ENCODE measurements at places on chromosomes 16 and 17.
A peak's percentile ranks its signal among the peaks of the same experiment; 100 is the strongest.

- no peak for DNase-seq
Observed at GRCh38 chr16:49596648-49597291, 223.2 kb downstream of the C16orf78 start.

DNA sequence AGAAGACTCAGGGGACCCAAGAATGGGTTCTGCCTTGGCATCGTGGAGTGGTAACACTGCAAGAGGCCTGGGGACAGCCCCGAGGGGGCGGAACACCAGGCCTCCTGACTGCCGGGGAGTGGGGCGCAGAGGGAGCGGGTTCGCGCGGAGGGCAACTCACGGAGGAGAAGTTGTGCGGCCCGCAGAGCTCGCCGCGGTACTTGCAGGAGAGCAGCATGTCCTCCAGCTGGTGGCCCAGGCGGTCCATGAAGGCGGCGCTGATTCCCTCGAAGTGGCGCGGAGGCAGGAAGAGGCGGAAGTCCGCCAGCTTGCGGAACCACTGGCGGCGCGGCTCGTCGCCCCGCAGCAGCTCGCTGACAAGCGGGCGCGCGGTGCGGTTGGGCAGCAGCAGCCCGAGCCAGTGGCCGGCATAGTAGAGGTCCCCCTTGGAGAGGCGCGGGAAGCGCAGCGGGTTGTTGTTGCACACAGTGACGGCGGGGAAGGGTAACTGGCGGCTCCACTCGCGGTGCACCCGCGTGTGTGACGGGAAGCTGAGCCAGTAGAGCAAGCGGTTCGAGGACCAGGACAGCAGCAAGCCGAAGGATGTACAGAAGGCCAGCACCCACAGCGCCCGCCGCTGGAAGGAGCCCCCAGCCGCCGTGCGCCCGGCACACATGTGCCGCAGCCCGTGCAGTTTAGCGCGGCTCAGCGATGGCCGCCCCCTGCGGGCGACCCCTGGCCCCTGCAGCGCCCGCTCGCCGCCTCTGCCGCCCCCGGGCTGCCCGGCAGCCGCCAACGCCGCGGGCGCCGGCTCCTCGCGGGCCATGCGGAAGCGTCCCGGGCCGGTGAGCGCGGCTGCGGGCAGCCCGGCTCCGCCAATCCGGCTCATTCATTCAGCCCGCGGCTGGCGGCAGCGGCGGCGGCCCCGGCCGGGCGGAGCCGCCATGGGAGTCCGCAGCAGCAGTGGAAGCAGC lies 1.6 kb downstream of the ASIC2 start:
- no peak for DNase-seq

DNA sequence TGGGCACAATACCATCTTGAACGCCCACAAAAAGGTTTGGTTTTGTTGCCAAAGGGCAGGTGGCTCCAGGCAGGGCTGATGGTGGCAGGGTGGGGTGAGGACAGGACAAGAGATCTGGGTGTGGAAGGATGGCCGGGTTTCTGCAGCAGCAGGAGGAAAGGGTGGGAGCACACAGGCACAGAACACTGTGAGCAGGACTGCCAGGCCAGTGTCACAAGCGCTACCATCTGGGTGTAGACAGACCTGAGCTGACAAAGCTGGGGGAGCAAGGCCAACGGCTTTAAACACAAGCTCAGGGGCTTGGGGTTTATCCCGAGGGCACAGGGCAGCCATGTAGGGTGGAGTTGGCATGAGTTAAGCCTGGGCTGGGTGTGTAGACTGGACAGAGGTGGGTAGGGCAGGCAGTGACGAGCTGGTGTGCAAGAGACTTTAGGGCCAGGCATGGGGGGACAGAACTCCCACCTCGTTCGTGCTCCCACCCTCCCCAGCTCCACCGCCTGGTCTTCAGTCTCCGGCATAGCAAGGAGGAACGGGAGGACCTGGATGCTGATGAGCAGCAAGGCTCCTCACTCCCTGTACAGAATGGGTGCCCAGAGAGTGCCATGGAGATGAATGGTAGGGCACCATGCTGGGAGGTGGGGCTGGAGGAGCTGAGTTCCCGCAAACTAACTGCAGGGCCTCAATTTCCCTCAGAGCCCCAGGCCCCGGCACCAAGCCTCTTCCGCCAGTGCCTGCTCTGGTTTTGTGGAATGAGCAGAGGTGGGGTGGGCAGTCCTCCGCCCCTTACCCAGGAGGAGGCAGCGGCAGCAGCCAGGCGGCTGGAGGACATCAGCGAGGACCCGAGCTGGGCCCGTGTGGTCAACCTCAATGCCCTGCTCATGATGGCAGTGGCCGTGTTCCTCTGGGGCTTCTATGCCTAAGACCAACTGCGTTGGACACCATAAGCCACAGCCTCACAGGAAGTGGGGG lies 7.0 kb downstream of the SLC5A2 start:
- no peak for DNase-seq

DNA sequence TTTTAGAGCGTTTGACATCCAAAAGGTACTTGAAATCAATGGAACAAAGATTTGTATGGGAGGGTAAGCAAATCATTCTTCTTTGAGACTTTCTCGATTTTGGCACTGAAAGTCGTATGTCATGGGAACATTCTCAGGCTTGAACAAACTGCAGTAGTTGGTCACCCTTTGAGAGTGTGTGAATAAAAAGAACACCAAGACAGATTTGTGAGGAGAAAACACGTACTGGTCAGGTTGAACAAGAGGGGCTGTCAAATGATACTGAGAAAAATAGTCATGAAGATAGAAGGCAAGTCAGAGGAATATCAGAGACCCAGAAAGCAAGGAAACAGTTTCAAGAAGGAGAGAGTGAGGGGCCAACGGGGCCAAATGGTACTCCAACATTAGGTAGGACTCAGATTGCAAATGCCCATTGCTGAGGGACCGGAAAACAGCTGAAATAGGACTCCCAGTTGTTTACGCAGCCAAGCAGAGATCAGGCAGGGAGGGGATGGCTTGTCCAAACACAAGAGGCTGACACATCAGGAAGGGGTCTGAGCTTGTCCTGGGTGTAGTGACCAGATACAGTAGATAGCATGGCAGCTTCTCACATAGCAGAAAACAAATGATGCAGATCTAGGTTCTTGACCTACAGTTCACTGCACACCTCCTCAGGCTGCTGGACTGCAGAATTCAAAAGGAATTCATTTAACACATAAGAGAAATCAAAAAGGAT lies 74.5 kb upstream of the MYOCD start:
- DNase-seq = no peak

- no peak for DNase-seq
Observed at GRCh38 chr16:12898551-12898950, 2.8 kb upstream of the SHISA9 start.

GRCh38 chr17:67765623-67766022 lies 47.9 kb downstream of the NOL11 start:
- no peak for DNase-seq

- peak; percentile 80 for DNase-seq
Observed at GRCh38 chr17:49616601-49617131, 41.0 kb downstream of the NXPH3 start.

DNA sequence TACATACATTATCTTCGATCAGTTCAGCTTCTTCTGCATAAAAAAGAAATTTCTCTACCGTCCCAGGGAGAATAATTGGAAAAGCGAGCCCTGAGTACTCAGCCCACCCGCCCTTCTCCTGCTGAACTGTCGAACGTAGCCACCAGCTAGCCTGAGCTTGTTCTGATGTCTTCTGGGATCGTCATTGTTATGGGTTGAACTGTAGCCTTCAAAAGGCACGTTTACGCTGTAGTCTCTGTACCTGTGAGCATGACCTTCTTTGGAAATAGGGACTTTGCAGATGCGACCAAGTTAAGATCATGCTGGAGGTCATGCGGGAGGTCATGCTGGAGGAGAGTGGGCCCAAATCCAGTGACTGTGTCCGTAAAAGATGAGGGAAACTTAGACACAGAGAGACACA lies 86.2 kb downstream of the CMIP start:
- DNase-seq = no peak

- DNase-seq = peak; percentile 67
Observed at GRCh38 chr16:72220875-72221629, 49.1 kb upstream of the PMFBP1 start.

DNA sequence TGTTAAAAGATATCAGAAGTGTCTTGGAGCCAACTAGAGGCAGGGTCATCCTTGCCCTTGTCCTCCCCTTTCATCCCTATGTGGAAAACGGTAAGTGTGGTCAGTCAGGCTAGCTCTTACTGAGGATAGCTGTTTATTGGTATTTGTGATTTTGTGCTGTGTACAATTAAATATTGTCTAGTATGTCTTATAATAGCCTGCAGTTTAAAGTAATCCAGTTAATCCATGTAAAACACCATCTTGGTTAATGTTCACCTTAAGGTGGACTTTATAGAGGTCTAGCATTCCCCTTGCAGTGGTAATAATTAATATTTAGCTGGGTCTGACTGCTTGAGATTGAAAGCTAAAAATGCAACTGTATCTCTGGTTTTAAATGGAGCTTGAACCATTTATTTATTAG lies 25.6 kb downstream of the METTL9 start:
- no peak for DNase-seq

GRCh38 chr17:49944273-49944870 lies 24.6 kb upstream of the DLX4 start:
- DNase-seq = no peak

DNA sequence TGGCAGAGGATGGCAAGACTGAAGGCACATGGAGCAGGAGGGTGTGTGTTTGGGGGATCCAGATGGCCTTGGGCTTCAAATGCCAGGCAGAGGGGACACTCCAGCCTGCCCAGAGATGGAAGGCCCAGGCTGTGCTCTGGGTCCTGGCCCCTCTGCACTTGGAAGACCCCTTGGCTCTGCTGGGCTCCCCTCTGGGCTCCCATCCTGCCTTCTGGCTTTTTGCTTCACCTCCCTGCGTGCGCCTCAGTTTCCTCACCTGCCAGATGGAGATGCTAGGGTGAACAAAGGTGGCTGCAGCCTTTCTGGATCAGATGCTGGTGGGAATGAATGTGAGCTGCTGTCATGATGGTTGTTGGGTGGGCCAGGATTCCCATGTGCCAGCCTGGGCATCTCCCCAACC lies 3.0 kb downstream of the SNN start:
- no peak for DNase-seq

- DNase-seq = no peak
Observed at GRCh38 chr16:86496262-86496928, 13.9 kb upstream of the FOXF1 start.

DNA sequence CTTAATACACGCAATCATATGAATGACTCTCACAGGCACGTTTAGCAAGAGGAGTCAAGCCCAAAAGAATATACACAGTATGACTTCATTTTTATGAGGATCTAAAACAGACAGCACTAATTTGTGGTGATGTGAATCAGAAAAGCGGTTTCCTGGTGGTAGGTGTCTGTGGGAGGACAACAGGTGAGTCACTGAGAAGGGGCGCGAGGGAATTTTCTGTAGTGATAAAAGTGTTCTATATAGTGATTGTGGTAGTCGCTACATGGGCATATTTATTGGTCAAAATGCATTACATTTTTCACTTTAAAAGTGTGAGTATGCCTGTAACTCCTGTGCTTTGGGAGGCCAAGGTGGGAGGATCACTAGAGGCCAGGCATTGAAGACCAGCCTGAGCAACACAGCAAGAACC lies 7.6 kb upstream of the TNRC6A start:
- DNase-seq = no peak

- no peak for DNase-seq
Observed at GRCh38 chr16:48507391-48507790, 102.6 kb downstream of the N4BP1 start.

- no peak for DNase-seq
Observed at GRCh38 chr16:83270061-83270460, 537.7 kb upstream of the HSBP1 start.

DNA sequence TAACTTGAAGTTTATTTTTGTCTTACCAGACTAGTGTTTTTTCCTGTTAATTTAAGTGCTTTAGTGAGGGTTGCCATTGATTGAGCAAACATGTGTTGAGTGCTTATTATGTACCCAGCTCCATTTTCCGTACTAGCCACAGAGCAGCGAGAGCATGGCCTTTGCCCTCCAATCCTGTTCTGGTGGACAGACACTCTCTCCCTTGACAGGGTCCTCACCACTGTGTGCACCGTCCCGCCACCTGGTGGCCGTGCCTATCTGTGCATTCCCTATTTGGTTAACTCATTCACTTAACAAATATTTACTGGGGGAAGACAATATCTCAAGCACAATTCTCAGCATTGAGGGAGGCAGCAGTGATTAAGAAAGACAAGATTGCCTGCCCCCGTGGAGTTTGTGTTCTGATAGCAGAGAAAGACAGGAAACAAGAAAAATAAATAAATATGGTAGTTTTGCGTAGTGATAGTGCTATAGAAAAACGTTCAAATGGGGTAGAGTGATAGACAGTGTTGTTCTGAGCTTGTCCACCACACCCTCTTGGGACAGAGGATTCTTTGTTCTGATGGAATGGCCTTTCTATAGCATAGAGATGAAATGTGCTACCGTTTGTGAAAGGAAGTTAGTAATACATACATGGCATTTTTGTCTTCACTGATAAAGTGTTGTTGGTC lies 13.0 kb downstream of the CDH13 start:
- peak; percentile 60 for DNase-seq

DNA sequence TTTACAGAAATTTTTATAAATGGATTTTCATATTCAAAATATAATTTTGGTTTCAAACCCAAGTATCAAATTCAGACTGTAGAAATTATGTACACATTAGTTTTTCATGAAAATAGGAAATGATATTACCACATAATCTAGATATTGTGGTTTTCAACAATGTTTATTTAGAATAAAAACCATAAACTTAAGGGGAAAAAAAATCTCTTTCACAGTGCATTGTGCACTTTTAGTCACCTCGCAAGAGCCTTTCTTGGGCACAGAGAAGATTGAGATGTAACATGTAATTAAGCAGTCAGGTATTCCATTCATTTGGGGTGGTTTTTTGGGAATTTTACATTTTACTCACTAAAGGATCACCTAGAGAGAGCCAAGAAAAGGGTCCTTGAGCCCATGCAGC lies 104.0 kb downstream of the TANC2 start:
- DNase-seq = no peak

DNA sequence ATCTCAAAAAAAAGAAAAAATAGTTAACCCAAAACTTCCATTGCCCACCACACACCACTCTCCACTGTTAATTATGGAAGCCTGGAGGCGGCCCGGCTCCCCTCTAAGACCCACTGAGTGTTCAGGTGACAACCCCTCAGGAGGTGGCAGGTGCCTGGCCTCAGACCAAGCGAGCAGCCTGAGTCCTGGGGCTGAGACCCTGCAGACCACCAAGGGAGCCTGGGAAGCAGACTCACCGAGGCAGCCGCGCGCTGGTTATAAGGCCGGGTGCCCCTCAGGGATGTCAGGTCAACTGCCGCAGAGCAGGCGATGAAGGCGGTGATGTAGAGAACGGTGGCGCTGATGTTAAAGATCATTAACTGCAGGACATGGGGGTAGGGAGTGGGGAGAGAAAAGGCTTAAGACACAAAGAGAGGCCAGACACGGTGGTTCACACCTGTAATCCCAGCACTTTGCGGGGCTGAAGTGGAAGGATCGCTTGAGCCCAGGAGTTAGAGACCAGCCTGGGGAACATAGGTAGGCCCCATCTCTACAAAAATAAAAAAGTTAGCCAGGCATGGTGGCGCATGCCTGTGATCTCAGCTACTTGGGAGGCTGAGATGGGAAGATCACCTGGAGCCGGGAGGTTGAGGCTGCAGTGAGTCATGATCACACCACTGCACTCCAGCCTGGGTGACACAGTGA lies 13.3 kb downstream of the ARL2BP start:
- DNase-seq = no peak

GRCh38 chr17:1324201-1324771 lies 44.8 kb downstream of the TRARG1 start:
- DNase-seq = no peak
